ENCODE measurements at places on chromosomes 13 and 19.
A peak's percentile ranks its signal among the peaks of the same experiment; 100 is the strongest.

- DNase-seq, result peak; percentile 88
Measured at GRCh38 chr19:1401138-1401888, at the start of gene GAMT. Gene GAMT, minus strand, starts transcription at chr19:1401542. Its CDS starts 66 bp downstream, at chr19:1401476.

DNA sequence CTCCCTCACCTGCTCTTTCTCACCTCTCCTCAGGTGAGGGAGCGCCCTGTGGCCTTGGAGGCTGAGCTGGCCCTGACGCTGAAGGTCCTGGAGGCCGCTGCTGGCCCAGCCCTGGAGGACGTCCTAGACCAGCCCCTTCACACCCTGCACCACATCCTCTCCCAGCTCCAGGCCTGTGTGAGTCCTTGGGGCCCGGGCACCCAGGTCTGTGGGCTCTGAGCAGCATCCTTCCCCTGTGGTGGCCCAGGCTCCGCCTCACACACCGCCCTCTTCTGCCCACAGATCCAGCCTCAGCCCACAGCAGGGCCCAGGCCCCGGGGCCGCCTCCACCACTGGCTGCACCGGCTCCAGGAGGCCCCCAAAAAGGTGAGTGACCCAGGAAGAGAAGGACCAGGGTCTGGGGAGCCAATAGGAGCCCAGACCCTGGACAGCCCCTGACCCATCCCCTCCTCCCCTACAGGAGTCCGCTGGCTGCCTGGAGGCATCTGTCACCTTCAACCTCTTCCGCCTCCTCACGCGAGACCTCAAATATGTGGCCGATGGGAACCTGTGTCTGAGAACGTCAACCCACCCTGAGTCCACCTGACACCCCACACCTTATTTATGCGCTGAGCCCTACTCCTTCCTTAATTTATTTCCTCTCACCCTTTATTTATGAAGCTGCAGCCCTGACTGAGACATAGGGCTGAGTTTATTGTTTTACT, 1.9 kb downstream of the IFNL1 start:
- no peak for DNase-seq

DNA sequence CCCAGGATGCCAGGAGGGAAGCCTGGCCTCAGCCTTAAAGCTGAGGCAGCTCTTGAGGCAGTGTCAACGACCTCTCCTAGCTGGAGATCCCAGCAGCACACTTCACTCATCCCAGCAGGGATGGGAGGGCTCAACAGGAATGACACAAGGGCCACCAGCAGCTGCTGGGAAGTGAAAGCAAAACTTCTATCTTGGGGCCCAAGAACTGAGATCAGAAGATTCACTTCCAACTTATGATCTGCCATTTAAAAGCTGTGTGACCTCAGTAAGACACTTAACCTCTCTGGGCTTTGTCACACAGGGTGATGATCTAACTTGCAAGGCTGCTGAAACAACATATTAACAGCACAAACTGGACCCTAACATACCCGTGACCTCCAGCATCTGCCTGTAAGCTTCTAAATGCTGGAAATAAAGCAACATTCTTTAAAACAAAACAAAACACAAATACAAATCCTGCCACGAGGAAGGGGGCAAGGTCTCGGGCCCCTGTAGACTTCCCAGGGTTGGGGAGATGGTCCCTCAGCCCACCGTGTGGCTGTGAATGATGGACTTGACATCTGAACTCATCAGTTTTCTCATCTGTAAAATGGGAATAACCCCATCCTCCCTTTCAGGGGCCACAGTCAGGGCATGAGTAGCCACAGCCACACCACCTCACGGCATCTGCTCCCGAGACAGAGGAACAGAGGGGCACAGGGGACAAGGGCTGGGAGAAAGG, 22.7 kb downstream of the ELL start:
- DNase-seq, result no peak

DNA sequence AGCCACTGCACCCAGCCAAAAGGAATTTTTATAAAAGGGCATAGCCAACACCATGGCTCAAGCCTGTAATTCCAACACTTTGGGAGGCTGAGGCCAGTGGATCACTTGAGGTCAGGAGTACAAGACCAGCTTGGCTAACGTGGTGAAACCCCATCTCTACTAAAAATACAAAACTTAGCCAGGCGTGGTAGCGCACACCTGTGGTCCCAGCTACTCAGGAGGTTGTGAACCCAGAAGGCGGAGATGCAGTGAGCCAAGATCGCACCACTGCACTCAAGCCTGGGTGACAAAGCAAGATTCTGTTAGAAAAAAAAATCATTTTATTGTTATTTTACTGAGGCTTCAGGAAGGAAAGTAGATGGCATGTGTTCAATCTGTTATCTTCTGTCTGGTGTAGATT, 31.3 kb upstream of the FOXO1 start:
- no peak for DNase-seq

GRCh38 chr13:40651866-40652587, 14.4 kb downstream of the FOXO1 start:
- no peak for DNase-seq

DNA sequence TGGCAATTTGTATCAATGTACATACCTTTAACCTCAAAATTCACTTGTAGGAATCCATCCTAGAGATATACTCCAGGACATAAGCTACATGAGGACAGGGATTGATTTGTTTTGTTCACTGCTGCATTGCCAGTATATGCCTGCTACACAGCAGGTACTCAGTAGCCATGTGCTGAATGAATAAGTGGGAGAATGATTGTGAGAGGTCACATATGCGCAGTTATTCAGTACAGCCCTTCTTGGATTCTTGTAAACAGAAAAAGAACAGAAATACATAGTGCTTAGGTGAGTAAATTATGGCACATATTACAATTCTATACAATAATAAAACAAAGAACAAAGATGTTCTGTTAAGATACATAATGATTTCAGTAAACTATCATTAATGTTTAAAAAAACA, 133.3 kb downstream of the RNF17 start:
- DNase-seq, result no peak

DNA sequence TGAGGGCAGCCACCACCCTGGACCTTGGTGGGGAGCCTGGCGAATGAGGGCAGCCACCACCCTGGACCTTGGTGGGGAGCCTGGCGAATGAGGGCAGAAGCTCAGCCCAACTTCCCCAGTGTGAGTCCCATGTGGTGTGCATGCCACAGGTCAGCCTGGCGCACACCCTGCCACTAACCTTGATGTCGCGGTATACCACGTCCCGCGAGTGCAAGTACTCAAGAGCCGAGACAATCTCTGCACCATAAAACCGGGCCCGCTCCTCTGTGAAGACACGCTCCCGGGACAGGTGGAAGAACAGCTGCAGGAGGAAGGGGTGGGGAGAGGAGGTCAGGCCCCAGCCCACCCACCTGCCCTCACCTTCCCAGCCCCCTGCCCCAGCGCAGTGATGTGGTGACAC, 11.3 kb upstream of the CCNP start:
- no peak for DNase-seq

DNA sequence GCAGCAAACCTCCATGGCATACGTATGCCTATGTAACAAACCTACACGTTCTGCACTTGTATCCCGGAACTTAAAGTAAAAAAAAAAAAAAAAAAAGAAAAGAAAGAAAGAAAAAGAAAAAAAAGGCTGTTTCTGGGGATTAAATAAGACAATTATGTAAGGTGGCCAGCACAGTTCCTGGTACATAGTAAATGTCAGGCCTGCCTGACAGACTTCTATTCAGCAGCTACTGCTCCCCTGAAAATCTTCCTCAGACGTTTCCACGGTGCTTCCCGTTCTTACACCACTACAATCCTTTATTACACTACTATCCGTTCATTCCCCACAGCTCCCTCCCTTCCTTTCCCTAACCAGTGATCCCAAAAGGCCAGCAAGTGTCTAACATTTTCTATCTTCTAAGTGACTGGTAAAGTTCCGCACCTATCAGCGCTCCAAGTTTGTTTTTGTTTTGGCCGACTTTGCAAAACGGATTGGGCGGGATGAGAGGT, 636 bp upstream of the RB1 start:
- DNase-seq, result no peak

- DNase-seq, result no peak
Measured at GRCh38 chr19:38975861-38976271, 324 bp upstream of the FBXO17 start.

DNA sequence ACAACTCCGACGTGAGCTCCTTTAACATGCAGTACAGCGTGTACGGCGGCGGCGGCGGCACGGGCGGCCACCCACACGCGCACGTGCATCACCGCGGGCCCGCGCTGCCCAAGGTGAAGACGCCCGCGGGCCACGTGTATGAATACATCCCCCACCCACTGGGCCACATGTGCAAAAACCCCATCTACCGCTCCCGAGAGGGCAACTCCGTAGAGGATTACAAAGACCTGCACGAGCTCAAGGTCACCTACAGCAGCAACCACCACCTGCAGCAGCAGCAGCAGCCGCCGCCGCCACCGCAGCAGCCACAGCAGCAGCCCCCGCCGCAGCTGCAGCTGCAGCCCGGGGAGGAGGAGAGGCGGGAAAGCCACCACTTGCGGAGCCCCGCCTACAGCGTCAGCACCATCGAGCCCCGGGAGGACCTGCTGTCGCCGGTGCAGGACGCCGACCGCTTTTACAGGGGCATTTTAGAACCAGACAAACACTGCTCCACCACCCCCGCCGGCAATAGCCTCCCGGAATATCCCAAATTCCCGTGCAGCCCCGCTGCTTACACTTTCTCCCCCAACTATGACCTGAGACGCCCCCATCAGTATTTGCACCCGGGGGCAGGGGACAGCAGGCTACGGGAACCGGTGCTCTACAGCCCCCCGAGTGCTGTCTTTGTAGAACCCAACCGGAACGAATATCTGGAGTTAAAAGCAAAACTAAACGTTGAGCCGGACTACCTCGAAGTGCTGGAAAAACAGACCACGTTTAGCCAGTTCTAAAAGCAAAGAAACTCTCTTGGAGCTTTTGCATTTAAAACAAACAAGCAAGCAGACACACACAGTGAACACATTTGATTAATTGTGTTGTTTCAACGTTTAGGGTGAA, 6.6 kb downstream of the SLITRK5 start:
- peak; percentile 22 for DNase-seq

DNA sequence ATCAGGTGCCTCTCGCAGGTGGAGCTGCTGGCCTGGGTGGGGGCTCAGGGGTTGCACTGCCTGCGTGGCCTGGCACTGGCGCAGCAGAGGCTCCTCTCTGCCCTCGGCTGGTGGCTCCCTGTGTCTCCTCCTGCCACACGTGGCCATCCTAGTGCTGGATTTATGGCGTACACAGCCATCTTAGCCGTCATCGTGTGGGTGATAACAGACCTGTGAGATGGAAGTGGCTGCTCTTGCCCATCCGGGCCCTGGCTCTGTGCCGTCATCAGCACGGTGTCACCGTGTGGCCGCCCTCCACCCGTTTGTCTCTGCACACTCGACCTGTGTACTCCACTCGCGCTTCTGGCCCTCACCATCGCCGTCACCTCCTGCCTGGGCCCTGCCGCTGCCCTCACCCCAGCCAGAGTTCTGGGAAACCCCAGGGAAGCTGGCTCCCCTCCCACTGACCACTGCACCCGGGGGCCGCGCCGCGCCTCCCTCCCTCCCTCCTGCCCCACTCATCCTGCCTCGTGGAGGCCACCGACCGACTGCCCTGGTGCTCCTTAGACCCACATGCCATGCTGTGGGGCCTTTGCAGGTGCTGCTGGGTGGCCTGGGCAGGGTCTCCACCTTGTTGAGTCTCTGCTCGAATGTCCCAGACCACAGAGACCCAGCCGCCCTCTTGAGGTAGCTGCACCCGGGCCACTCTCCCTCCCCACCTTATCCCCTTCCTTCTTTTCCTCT, 29.5 kb downstream of the TMEM255B start:
- no peak for DNase-seq

DNA sequence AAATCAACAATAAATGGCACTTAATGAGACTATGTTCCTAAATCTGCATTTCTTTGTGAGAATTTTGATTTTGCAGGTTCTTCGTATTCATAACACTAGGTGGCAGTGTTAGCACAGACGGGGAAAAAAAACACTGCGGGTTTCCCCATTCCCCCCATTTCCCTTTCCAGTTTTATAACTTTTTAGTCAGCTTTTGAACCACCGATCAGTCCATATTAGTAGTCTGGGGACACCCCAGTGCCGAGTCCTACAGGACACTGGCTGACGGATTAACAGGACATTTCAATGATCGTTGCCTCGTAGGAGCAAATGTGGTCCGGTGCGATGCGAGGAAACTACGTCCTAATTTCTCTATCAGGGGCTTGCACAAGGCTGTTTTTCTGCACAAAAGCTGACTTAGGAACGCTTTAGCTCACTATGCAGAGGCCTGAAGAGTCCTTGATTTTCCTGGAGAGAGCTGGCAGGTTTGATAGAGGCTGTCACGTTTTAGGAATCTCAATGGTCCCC, 234.3 kb downstream of the LMO7 start:
- DNase-seq, result peak; percentile 53

GRCh38 chr19:52110780-52111179, 15.2 kb upstream of the ZNF841 start:
- no peak for DNase-seq

- DNase-seq, result no peak
Measured at GRCh38 chr13:24734950-24735349, 29.0 kb upstream of the RNF17 start.

GRCh38 chr13:28136916-28137315, 1.4 kb upstream of the PAN3 start:
- DNase-seq, result no peak

GRCh38 chr13:67023130-67023876, 206.8 kb downstream of the PCDH9 start:
- DNase-seq, result no peak

- DNase-seq, result peak; percentile 70
Measured at GRCh38 chr19:13794398-13794756, 866 bp upstream of the ZSWIM4 start.

DNA sequence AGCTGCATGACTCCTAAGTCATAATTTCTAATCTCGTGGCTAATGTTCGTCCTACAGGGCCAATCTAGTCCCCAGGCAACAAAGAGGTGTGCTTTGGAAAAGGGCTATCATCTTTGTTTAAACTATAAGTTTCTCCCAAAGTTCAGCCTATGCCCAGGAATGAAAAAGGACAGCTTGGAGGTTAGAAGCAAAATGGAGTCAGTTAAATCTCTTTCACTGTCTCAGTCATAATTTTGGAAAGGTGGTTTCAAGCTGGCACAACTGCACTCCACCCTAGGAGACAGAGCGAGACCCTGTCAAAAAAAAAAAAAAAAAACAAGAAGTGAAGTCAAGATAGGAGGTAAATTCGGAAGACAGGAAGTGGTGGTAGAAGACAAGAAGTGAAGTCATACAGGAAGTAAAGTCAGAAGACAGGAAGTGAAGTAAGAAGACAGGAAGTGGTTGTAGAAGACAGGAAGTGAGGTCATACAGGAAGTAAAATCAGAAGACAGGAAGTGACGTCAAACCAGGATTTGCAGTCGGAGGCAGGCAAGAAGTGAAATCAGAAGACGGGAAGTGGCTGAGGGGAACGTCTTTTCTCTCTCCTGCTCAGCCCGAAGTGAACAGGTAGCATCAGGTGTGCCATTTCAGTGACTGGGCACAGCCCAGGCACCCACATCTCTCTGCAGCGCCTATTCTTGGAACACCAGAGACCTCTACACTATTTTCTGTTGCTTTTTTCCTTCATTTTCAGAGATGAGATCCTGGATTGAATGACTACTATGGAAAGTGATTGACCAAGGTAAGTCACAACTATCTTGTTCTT, 32.2 kb downstream of the GP6 start:
- DNase-seq, result no peak

GRCh38 chr13:98285317-98285716, 108.2 kb upstream of the RNF113B start:
- DNase-seq, result no peak

GRCh38 chr19:46124638-46125115, at the start of gene IGFL3:
Gene IGFL3, minus strand, starts transcription at chr19:46124688. Its CDS starts 39 bp downstream, at chr19:46124649.
- DNase-seq, result no peak

- DNase-seq, result no peak
Measured at GRCh38 chr19:1376415-1376805, 7.3 kb upstream of the NDUFS7 start.

- peak; percentile 82 for DNase-seq
Measured at GRCh38 chr13:98842858-98843481, 90.5 kb upstream of the SLC15A1 start.

- DNase-seq, result no peak
Measured at GRCh38 chr13:40208517-40208916, 457.9 kb downstream of the FOXO1 start.
